ENCODE measurements at places on chromosomes 1 and 21.

- DNase-seq, result no peak
Observed at GRCh38 chr1:212545941-212546635, 62.5 kb upstream of the ATF3 start.

- DNase-seq, result no peak
Observed at GRCh38 chr1:26779098-26779668, 8.6 kb upstream of the PIGV start.

- DNase-seq, result no peak
Observed at GRCh38 chr1:57800376-57800775, 376.5 kb upstream of the DAB1 start.

GRCh38 chr1:162228586-162228985 lies 148.1 kb downstream of the SPATA46 start:
- DNase-seq, result no peak

DNA sequence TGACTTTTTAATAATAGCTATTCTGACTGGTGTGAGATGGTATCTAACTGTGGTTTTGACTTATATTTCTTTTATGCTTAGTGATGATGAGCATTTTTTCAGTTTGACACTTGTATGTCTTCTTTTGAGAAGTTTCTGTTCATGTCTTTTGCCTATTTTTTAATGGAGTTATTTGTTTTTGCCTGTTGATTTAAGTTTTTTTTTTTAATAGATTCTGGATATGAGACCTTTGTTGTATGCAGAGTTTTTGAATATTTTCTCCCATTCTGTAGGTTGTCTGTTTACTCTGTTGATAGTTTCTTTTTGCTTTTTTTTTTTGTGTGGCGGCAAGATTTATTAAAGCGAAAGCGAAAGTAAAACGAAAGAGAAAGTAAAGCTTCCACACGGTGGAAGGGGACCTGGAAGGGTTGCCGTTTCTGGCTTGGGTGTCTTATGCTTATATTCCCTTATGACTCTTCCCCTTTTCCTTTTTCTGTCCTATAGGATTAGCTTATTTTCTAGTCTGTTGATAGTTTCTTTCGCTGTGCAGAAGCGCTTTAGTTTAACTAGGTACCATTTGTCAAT lies 67.6 kb downstream of the TBX19 start:
- no peak for DNase-seq

DNA sequence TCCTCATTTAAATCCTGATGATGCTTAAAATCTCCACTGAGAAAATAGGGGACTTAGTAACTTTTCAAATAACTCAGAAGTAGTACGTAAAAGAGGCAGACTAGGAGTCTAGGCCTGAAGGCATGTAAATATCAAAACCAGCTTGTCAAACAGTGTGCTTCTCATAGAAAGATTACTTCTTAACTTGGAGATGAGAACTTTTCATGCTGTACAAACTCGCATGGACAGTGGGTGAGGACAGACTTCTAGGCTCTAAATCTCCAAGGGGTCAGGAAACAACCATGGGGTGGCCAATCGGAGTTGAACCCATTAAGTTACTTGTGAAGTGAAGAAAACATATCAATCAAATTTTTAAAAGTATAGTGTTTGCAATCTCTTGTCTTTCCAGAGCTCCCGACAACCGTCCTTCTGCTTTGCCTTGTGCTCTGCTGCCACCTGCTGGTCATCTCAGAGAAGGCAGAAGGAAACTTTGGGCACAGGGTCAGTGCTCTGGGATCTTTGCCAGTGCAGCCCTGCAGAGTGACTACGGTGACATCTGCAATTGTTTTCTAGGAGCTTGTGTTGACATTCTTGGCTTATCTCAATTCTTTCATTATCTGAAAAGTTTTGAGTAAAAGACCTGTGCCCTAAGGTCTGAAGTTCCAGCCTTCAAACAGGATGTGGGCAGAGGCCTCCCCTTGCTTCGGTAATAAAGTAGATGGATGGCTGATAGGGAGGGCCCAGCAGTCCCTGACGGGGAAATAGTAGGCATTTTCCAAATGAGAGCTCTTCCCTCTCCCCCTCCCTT lies 105.1 kb upstream of the PDE4B start:
- DNase-seq, result peak; percentile 64

- DNase-seq, result peak; percentile 17
Observed at GRCh38 chr1:22292011-22292788, 149.3 kb upstream of the WNT4 start.

- no peak for DNase-seq
Observed at GRCh38 chr1:213264531-213264930, 213.5 kb downstream of the RPS6KC1 start.

GRCh38 chr1:222181191-222181590 lies 366.7 kb downstream of the HHIPL2 start:
- no peak for DNase-seq

DNA sequence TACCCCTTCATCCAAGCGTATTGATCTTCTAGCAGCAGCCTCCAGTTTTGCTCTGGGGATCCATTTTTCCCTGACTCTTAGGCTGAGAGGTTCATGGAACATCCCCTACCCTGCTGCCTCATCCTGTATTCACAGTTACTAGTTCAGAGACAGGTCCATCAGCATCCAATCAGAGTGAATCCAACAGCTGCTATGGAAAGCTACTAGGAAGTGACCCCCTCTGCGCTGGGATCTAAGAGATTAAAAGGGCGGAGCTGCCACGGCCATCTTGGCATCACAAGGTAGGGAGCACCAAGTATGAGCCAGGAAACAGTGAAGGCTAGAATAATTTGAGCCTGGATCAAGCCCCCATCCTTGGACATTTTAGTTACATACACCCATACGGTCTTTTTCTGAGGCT lies 32.5 kb downstream of the KAZN start:
- DNase-seq, result no peak

GRCh38 chr1:39960431-39960958 lies 5.5 kb downstream of the MFSD2A start:
- peak; percentile 25 for DNase-seq

GRCh38 chr1:218565377-218565776 lies 220.2 kb downstream of the TGFB2 start:
- DNase-seq, result no peak

DNA sequence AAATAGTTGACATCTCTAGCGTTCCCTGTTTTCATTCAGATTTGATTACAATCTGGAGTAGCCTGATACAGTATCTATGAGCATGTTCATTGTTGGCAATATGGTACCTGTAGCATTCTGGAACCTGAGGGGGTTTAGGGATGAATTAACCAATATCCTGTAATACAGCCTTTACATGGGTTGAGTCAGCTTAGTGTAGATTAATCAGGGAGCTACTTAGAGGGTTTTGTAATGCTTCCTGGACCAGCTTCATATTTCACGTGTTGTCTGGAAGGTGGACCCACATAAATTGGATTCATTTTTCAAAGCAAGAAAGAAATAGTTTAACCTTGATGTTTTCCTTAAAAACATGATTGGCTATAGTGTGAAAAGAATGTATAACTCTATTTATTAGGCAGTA lies 3.6 kb downstream of the OTUD3 start:
- DNase-seq, result no peak

DNA sequence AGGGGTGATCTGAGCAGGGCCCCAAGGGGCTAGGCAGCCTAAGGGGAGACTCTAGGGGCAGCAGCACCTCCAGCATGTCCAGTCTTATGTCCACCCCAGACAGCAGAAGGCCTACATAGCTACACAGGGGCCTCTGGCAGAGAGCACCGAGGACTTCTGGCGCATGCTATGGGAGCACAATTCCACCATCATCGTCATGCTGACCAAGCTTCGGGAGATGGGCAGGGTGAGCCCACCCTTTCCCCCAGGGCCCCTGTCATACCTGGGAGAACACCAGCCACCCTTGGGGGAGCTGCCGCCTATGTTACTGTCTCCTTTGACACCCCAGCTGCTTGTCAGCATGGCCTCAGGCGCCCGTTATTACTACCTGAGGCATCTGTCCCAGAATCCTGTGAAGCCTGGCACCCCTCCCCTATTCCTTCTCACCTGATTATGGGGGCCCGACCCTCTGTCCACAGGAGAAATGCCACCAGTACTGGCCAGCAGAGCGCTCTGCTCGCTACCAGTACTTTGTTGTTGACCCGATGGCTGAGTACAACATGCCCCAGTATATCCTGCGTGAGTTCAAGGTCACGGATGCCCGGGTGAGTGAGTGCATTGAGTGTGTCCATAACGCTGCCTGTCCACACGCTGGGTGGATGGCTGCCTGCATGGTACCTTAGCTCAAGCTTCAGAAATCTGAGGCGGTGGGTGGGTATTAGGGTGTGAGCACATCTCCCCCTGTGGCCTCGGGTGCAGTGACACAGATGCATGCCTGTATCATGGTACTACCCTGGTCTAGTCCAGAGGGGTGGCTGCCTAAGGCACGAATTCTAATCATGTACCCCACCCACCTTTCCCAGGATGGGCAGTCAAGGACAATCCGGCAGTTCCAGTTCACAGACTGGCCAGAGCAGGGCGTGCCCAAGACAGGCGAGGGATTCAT lies 29.7 kb upstream of the KDM4A start:
- no peak for DNase-seq

- no peak for DNase-seq
Observed at GRCh38 chr1:8255712-8256111, 62.2 kb upstream of the SLC45A1 start.

GRCh38 chr1:29392486-29393450 lies 156.4 kb downstream of the PTPRU start:
- no peak for DNase-seq

- no peak for DNase-seq
Observed at GRCh38 chr1:203870245-203870644, 8.8 kb downstream of the SNRPE start.

DNA sequence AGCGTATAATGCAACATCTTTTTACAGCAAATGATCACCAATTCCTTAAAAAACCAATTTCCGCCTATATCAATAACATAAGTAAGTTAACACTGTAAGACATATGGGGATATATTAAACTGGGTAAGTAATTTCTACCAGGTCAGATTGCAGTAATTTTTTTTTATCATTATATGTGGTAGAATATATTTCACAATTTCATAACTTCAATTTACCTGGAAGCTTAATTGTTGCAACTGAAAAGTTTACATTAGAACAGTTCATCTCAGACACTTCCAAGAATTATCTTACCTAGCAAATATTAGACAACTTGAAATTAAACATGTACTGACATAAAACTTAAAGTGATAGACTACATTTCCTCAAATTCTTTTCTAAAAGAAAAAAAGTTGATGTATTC lies 51.9 kb upstream of the ASPM start:
- no peak for DNase-seq

- DNase-seq, result peak; percentile 61
Observed at GRCh38 chr1:147669469-147670318, 630 bp downstream of the ACP6 start.

DNA sequence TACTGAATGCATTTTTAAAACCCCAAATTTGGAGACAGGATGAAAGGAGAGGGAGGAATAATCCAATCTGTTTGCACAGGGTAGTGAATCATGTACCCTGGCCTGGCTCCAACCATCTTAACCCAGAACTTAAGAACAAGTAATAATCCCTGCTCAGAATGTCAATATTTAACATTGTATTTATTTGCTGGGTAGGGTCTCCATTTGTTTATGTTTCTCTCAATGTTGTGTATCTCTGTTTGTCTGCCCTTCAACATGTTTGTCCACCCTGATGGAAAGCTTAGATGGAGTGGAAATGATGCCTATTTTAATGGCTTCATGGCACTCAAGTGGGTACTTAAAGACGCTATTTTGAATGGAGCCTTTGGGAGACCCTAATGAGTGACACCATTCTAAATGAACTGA lies 54.4 kb upstream of the CDC42BPA start:
- DNase-seq, result no peak

GRCh38 chr1:85027242-85027983 lies 20.9 kb downstream of the MCOLN3 start:
- DNase-seq, result no peak

- no peak for DNase-seq
Observed at GRCh38 chr21:41683815-41684214, 83.0 kb downstream of the RIPK4 start.

GRCh38 chr1:112342558-112342957 lies 53.5 kb upstream of the CTTNBP2NL start:
- no peak for DNase-seq

- no peak for DNase-seq
Observed at GRCh38 chr1:38992412-38993111, 1.5 kb downstream of the AKIRIN1 start.

GRCh38 chr1:100543640-100544039 lies 5.7 kb downstream of the GPR88 start:
- no peak for DNase-seq

- peak; percentile 91 for DNase-seq
Observed at GRCh38 chr1:21255284-21255942, 34.9 kb downstream of the ECE1 start.

GRCh38 chr1:164725401-164725800 lies 166.4 kb downstream of the PBX1 start:
- DNase-seq, result no peak

GRCh38 chr1:211830328-211831142 lies at the start of gene LPGAT1:
TSS of gene LPGAT1 (minus strand) at chr1:211830763. CDS start at chr1:211829296, 1,467 bp downstream.
- DNase-seq, result peak; percentile 81

DNA sequence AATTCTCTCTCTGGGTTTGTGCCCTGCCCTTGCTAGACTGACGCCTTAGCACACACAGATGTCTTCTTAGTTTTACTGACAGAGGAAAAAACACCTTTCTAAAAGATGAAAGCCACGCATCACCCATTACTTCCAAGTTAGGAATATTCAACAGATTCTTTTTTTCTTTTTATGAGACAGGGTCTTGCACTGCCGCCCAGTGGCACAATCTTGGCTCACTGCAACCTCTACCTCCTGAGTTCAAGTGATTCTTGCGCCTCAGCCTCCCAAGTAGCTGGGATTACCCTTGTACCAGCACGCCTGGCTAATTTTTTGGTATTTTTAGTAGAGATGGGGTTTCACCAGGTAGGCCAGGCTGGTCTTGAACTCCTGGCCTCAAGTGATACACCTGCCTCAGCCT lies 169.2 kb downstream of the APP start:
- DNase-seq, result no peak

GRCh38 chr1:220229771-220230170 lies 42.5 kb downstream of the RAB3GAP2 start:
- no peak for DNase-seq

GRCh38 chr1:10694274-10694632 lies 102.2 kb downstream of the CASZ1 start:
- peak; percentile 75 for DNase-seq

- DNase-seq, result no peak
Observed at GRCh38 chr1:81921344-81921743, 120.6 kb downstream of the ADGRL2 start.

DNA sequence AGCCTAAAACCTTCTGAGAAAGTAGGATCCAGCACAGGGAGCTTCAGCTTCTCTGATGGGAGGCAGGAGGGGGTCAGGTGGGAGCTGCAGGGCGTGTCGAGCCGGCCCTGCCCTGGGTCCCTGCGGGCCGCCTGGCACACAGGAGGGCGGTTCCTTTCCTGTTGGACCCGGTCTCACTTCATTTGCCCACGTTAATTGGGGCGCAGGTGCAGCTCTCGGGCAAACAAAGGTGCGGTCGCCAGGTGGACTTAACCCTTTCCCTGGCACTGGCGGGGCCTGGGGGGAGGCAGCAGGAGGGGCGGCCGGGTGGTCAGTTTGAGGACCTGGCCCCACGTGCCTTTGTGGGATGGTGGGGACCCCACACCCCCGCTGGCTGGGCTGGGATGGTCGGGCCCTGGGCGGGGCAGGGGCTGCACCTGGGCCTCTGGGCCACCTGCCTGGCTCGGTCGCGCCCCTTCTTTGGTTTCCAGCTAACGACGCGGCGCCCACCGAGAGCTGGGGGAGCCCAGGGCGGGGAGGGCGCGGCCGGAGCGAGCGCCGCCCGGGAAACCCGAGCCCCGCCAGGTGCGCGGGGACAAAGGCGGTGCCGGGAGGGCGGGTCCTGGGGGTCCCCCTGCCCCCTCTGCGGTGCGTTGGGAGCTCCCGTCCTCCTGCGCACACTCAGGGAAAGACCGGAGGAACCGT lies 20.8 kb upstream of the C1orf159 start:
- no peak for DNase-seq
